ENCODE measurements at places on chromosomes 7 and 10. TPM values are rescaled to one million over a fixed set of nuclear protein-coding genes. Genes with fewer than 3 reads are reported as not detected.

- no peak for DNase-seq
Observed at GRCh38 chr7:128741491-128741890, 2.3 kb downstream of the CALU start.

FFAR4 gene
- not detected for total RNA-seq

CCL24 gene
- not detected for total RNA-seq

DNA sequence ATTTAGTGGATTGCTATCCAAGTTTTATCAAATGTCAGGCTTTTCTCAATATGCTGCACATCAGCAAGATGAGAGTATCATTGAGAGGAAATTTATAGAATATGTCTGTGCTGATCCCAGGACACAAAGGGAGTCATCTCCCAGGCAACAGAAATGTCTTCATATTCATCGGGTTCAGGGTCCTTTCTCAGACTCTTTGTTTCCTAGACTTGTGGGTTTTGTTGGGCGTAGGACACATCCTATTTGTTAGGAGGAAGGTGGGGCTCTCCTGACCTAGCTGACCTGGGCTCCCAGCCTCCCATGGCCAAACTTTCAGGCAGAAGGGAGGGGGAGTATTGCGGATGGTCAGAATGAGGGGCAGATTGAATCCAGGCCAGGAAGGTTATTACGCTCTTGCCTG, 22.9 kb upstream of the NPS start:
- DNase-seq = no peak

EN2 gene
- total RNA-seq = 0.20 TPM

GRCh38 chr7:43137811-43138210, 25.4 kb downstream of the HECW1 start:
- DNase-seq = no peak

GNGT1 gene
- total RNA-seq = not detected

OR6B1 gene
- total RNA-seq = not detected

CDHR3 gene
- 50.8 TPM for total RNA-seq

GRCh38 chr10:114771157-114771556, 50.4 kb upstream of the FHIP2A start:
- no peak for DNase-seq

DNA sequence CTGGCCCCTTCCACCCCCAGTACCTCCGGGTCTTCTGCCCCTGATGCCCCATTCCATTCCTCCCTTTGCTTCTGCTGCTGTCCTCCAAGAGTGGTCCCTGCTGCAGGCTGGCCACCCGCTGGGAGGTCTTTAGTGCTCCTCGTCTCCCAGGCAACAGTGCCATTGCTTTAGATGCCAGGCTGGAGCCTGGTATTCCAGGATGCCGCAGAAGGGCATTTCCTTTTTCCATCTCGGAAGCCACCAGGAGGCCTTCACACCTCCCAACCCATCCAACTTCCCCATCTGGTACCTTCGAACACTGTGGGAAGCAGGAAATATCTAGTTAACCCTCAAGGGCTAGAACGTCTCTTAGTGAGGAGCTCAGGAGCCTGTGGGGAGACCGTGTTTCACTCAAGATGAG, 92.9 kb upstream of the DUSP5 start:
- DNase-seq = no peak

DNA sequence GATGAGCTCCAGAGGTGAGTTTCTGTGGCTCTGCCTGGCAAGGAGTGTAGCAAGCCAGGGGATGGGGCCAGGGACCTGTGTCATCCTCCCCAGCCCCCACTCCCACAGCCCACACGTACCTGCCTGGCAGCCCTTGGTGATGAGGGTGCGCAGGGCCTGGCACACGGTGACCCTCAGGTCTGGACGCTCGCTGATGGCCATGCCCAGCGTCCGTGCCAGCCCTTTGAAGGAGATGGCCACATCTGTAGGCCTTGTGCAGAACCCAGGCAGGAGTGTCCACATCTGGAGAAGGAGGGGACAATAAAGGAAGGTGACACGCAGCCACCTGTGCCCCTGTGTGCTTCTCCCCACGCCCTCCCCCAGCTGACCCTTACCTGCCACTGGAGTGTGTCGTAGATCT, 27.7 kb downstream of the RRP12 start:
- no peak for DNase-seq

DNA sequence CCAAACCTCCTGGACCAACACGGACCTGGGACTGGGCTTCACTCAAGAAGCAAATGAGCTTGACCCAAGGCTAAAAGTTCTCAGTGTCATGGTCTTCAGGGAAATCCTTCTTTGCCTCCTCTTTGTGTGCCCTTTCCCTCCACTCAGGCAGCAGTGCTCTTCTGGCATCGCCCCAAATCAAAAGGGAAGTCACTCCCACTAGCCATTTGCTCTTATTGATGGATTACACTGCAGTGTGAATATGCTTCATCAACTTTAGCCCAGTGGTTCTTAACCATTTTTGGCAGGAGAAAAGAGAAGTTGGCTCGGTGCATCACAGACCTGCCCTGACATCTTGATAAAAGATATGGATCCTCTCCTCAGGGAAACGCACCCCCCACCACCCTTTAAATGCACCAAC, 19.2 kb upstream of the IKZF1 start:
- no peak for DNase-seq

BAMBI gene
- 5.8 TPM for total RNA-seq
